Hematopoietic multipotent progenitor cell treated with erythropoietin and hydrocortisone succinate and interleukin-3 and kit ligand, for 6 days (in vitro differentiated cells): ENCODE measurements at places on chromosomes 5 and 9.

- DNase-seq: no peak
These were observed 58.0 kb downstream of the SECISBP2 start for GRCh38 chr9:89376286-89376685.

DNA sequence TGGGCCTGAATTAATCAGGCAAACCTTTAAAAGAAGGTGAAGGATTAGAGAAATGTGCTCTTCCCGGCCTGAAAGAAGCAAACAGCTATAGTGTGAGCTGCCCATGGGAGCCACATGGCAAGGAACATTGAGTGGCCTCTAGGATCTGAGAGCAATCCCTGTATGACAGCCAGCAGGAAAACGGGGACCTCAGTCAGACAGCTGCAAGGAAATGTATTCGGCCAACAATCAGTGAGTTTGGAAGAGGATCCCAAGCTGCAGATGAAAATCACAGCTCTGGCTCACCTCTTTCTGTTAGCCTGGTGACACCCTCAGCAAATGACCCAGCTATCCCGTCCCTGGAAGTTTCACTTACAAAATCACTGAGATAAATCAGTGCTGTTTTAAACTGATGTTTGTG lies 309.2 kb downstream of the SH3GL2 start:
- DNase-seq: no peak

- no peak for DNase-seq
These were observed 160.7 kb upstream of the PITX1 start for GRCh38 chr5:135194573-135195269.

DNA sequence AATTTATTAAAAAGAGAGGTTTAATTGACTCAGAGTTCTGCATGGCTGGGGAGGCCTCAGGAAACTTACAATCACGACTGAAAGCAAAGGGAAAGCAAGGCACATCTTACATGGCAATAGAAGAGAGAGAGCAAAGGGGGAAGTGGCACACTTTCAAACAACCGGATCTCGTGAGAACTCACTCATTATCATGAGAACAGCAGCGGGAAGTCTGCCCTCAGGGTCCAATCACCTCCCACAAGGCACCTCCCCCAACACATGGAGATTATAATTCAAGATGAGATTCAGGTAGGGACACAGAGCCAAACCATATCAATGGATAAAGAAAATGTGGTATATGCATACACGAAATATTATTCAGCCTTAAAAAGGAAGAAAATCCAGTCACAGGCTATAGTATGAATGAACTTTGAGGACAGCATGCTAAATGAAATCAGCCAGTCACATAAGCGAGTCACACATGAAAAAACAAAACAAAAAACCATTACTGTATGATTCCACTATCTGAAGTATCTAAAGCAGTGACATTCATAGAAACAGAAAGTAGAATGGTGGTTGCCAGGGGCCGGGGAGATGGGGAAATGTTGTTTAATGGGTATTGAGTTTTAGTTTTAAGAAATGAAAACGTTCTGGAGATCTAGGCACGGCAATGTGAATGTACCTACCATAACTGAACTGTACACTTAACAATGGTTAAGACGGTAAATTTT lies 83.4 kb upstream of the PCA3 start:
- DNase-seq: no peak

- no peak for DNase-seq
These were observed 90.7 kb downstream of the PTCH1 start for GRCh38 chr9:95425910-95426551.

- DNase-seq: peak; percentile 92
These were observed 53.7 kb downstream of the MARCHF3 start for GRCh38 chr5:126976520-126977172.

DNA sequence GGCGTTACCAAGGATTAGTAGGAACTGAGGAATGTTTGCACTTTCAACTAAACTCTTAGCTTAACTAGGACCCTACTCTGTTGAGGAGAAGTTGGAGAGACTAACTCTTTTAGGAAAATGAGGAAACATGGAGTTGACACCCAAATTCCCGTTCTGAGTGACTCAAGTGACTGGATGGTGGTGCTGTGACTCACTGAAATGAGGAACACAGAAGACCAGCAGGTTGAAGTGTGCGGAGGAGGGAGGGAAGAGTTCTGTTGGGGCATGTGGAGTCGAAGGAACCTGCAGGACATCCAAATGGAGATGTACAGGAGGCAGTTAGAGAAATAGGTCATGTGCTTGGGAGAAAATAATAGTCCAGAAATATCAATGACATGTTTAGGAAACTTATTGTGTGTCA lies 8.2 kb downstream of the HEXB start:
- no peak for DNase-seq

DNA sequence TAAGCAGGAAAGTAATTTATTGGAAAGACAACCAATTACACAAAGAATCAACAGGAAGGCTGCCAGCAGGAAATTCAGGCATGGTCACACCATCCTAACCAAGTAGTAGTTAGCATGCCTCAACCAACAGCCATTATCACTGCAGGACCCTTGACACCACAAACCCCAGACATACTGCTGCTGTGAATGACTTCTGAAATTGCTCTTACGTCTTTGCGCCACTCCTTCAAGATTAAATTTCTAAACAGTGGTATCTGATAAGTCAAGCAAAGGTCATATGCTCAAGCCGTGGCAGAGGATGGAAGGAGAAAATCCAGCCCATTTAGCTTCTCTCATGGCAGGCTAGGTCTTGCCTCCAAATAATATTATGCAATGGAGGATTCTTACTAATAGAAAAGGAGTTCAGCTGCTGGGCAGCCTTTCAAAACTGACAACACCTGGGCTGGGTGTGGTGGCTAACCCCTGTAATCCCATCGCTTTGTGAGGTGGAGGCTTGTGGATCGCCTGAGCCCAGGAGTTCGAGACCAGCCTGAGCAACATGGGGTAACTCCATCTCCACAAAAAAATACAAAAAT lies 5.0 kb upstream of the PTGER4 start:
- no peak for DNase-seq

DNA sequence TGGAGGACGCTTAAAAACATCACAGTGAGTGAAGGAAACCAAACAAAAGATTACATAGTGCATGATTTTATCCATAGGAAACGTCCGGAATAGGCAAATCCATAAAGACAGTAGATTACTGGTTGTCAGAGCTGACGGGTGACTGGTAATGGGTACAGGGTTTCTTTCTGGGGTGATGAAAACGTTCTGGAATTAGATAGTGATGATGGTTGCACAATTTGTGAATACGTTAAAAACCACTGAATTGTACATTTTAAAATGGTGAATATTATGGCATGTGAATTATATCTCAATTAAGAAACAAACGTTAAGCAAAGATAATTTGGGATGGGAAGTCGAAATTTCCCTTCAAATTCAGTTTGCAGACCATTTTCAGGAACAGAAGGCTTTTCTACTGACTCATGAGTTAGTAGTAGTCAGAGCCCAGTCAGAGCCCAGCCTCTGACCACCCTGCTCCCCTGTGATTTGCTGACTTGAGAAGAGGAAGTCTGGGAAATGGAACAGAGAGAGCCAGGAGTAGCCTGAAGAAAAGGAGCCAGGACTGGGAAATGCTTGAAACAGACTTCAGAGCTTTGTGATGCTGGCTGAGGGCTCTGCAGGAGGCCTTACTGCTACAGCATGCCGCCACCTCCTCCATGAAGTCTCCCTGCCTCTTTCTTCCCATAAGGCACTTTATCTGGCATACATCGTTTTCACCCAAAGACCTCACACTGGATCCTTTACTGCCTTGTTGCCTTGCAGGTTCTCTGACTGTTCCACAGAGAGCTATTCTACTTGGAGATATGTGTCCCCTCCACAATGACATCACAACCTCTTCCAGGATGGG lies 46.4 kb upstream of the CTNNA1 start:
- no peak for DNase-seq

DNA sequence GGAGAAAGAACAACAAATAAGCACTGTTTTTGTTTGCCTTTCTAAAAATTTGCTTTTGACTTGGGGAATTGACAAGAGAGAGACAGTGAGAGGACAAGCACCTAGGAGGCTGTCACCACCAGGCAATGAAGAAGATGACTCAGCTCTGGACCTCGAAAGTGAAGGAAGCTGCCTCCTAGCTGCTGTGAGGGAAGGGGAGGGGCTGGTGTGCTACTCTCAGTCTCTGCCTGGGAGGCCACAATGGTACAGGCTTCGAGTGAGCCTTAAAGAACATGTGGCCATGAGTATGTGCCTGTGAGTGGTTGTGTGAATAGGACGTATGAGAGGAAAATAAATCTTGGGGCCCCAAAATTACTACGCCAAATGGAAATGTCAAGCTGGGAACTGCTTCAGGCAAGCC lies 7.1 kb upstream of the PLK2 start:
- peak; percentile 44 for DNase-seq

DNA sequence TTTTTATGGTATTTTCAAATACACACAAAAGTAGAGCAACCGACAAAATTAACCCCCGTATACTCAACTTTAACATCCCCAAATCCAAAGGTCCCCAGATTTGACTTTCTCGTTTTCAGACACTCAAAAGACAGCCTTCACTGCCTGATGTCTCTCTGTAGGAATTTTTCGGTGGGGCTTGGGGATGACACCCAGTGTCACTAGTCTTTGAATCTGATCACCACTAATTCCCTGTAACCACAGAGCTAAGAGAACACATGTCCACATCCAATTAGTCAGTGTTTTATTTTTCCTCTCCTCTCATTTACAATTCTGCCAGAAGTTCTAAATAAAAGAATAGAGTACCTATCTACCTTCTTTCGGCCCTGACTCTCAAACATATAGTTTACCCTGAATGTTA lies 324.6 kb downstream of the ARL15 start:
- DNase-seq: no peak

- no peak for DNase-seq
These were observed 19.1 kb upstream of the SNX2 start for GRCh38 chr5:122755783-122756182.

DNA sequence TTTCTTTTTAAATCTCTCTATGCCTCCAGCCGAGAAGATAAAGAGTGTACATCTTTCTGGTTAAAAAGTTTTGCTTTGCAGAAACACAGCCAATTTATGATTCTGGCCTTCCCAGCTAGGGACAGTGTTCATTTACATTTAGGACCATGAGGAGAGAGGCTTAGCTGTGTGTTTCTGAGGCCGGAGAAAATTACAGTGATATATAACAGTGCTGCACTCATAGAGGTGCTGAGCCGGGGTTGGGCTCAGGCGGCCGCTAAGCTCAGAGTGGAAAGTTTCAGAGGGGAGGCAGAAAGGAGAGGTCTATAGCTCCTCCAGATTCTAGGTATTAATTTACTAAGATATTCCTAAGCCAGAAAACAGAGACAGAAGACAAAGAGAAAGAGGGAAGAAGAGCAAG lies 37.0 kb upstream of the LCP2 start:
- DNase-seq: no peak

DNA sequence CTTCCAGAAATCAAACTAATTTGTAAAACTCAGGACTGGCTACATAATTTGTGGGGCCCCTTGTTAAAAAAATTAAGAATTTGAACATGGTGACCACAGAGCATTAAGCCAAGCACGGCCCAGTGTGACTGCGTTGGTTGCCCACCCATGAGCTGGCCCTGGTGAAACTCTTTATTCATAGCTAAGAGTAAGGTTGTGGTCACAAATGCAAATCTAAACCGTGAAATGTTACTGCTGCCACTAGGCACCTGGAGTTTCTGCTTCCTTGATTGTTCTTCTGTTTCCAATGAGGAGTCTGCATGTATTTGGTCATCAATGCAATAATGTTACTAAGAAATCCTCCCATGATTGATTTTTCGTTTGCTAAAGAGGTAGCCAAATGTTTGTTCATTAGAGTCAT lies 4.2 kb downstream of the GCNT1 start:
- no peak for DNase-seq

DNA sequence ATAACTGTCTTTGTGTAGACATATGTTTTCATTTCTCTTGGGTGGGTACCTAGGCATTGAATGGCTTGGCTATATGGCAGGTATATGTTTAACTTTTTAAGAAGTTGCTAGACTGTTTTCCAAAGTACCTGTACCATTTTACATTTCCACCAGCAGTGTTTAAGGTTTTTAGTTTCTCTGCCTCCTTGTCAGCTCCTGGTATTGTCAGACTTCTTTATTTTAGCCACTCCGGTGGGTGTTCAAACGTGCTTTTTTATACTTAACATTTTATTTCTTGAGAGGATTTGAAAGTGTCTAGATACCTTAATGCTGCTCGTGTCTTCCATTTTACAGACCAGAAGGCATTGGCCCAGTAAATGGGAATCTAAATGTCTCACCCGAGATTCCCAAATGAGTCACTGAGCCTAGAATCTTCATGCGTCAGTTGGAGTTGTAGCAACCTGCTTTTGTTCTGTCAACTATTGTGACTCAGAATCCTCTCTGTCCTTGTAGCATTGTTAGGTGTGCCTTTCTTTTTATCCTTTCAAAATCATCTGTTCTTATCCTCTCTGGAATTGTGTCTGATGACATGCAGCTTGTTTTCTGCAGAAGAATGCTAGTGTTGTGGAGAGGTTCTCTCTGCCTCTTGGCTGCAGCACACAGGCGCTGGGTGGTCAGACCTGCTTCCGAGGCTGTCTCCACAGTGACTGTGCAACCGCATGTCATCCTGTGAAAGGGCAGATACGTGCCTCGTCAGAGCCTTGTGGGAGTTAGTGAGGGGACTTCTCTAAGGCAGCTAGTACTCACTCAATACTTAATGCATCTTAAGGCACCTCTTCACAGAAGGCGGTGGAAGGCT lies 291.8 kb downstream of the AOPEP start:
- peak; percentile 78 for DNase-seq

DNA sequence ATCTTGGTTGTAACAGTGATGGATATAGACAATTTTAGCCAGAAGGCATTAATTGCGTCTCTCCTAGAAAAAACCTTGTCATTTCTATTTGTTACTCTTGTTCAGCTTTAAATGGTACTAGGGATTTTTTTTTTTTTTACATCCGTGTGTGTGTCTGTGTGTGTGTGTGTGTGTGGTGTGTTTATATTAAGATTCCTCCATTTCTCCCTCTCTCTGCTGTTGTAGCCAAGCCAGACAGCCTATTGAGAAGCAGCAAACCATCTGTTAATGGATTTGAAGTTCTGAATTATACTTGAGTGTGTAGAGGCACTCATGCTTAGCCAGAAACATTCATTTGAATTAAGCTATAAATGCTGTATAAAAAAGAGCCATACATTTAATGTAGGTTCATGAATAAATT lies 72.3 kb downstream of the SLF1 start:
- no peak for DNase-seq

- peak; percentile 61 for DNase-seq
These were observed 1.6 kb downstream of the MGAT4B start for GRCh38 chr5:179805070-179805528.

GRCh38 chr5:56206126-56206910 lies 26.8 kb downstream of the ANKRD55 start:
- no peak for DNase-seq

GRCh38 chr5:71828291-71829040 lies 109.4 kb downstream of the CARTPT start:
- DNase-seq: no peak

GRCh38 chr5:112935675-112936074 lies 13.6 kb upstream of the REEP5 start:
- no peak for DNase-seq

GRCh38 chr9:1014640-1015039 lies 35.5 kb upstream of the DMRT2 start:
- no peak for DNase-seq
